SK-N-DZ (cell line): ENCODE measurements at places on chromosomes 3 and 15.

DNA sequence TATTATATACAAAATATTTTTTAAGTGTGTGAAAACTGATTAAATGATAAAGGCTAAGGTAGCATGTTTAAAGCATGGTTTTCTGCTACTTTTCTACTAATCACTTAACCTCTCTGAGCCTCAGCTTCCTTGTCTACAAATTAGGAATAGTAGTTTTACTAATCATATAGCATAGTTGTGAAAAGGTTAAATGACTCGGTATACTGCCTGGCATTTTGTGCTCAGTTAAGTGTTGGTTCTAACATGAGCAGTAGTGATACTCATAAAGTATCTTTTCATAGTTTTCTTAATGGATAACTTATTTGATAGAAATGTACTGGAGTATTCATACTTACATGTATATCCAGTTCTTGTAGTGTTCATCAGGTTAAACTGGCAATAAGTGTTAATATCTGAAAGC, 13.6 kb downstream of the RASA2 start:
- no peak for DNase-seq

DNA sequence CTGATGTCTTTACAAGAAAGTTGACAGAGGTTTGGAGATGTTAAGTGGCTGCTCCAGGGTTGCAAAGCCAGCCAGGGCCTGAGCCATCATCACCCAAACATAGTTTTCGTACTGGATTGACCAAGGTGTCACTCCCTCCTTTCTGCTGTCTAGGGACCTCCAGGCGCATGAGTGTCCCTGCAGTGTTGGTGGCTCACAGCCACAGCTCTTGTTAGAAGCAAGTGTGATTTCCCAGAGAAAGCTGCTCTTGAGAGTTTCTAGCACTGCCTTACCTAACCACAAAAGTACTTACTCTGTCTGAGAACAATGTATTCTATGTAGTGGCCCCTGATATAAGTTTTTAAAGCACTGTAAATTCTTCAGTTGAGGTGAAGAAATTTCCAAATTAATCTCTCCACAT, 144.1 kb downstream of the SOX2 start:
- peak; percentile 11 for DNase-seq

DNA sequence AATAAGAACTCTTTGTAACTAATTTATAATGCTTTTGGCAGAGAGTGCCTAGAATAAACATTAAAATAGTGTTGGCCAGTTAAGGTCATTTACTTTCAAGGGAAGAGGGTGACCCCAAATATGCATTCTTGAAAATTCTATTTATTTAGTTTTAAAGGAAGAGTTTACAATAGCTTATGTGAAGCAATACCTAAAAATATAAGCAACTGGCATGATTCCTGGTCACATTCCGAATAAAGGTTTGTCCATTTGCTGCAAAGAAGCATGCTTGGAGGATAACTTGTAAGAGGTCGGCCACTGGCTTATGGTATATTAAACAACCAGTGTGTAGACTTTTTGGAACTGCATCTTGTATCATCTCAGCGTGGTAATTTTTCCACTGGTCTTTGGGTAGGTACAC, 10.2 kb downstream of the MITF start:
- no peak for DNase-seq

DNA sequence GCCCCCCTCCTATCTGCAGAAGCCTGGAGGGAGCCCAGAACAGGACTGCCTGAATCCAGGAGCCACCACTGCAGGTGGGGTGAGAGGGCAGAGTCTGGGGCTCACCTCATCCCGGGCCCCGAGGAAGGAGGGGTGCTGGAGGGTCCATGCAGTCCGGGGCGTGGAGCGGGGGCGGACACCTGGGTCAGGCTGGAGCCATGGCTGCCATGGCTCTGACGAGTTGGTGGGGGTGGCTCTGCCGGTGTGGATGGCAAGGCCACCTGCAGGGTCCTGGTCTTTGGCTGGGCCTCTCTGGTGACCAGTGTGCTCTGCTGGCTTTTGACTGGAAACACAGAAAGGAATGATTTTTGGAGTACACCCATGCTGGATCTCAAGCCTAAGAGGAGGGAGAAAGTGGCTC, 47.4 kb downstream of the DZIP1L start:
- DNase-seq = no peak

DNA sequence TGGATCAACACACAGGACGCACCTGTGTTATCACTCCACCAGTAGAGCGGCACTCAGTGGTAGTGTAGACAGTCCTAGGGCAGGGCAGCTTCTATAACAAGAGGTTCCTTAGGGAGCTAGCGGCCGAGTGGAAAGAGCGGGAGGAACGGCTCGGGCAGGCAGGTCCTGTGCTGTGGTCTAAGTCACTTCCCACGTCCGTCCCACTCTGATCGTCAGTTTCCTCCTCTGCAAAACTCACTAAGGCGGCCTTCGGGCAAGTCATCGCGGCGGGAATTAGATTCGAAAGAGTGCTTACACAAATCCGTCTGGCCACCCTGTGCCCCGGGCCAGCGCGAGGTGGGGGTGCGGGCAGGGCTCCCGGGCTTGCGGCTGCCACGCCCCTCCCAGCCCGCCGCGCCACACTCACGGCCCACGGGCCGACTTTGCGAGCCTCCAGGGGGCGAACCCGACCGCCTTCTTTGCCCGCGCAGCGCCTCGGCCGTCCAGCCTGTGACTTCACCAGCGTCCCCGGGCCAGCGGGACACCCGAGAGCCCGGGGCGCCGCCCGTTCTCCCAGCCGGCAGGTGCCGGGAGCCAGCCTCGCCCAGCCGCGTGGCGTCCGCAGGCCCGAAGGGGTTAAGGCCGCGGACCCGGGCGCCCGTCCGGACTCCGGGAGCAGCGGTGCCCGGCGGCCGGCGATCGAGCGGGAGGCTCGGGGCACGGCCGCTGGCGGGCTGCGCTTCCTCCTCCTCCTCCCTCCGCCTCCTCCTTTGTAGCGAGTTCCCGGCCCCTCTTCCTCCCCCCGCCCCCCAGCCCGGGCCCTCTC, 416 bp upstream of the CORO2B start:
- DNase-seq = no peak

DNA sequence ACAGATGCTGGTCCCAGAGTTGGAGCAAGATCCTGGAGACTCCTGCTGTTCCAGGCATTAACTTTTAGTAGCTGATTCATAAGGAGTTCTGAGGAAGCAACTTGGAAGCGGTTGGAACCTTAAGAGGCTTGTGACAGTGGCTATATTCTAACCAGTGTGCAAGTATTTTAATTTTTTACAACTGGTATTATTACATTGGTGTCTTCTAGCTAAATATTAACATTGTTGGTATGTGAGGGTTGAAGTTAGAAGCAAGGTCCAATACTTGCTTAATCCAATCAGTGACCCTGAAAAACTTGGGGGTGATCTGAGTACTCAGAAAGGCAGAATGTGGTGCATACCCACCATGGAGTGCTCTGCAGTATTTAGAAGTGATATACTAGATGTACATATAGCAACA, 1.5 kb upstream of the OR4F15 start:
- no peak for DNase-seq

GRCh38 chr15:74133694-74134386, 3.5 kb downstream of the ISLR2 start:
- no peak for DNase-seq

DNA sequence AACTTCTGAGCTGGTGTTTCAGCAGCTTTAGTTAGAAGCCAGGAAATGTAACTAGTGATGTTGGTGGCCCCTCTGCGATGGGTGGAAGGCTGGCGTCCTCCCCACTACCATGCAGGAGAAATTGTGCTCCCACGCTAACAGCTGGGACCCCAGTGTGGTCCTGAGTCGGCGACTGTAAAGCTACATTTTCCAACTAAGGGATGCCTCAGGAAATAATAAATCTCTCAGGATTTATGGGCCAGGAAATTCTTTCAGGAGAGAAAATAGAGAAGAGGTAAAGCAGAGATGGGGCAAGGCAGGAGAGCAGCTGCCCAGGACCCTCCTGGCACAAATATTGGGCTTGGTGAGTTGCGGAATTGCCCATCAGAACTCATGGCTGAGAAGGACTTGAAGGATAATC, 186.9 kb downstream of the OPA1 start:
- DNase-seq = no peak

GRCh38 chr15:67836477-67836876, 3.4 kb downstream of the RNU6-1 start:
- DNase-seq = peak; percentile 59

DNA sequence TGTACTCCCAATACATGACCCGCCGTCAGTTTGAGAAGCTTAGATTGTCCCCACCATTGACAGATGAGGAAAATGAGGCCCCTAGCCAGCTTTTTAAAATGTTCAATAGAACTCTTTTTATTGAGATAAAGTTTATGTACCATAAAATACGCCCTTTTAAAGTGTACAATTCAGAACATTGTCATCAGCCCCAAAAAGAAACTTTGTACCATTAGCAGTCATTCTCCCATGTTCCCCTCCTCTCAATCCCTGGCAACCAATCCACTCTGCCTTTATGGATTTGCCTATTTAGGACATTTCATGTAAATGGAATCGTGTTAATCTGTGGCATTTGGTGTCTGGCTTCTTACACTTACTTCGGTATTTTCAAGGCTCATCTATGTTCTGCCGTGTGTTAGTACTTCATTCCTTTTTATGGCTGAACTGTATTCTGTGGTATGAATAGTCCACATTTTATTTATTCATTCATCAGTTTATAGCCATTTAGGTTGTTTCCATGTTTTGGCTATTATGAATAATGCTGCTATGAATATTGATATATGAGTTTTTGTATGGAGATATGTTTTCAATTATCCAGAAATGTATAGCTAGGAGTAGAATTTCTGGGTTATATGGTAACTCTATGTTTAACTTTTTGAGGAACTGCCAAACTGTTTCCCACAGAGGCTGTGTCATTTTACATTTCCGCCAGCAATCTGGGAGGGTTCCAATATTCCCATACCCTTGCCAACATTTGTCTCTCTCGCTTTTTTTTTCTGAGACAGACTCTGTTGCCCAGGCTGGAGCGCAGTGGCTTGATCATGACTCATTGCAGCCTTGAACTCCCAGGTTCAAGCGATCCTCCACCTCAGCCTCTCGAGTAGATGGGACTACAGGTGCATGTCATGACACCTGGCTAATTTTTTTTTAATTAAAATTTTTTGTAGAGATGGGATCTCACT, 15.3 kb upstream of the PTPN23 start:
- DNase-seq = no peak

DNA sequence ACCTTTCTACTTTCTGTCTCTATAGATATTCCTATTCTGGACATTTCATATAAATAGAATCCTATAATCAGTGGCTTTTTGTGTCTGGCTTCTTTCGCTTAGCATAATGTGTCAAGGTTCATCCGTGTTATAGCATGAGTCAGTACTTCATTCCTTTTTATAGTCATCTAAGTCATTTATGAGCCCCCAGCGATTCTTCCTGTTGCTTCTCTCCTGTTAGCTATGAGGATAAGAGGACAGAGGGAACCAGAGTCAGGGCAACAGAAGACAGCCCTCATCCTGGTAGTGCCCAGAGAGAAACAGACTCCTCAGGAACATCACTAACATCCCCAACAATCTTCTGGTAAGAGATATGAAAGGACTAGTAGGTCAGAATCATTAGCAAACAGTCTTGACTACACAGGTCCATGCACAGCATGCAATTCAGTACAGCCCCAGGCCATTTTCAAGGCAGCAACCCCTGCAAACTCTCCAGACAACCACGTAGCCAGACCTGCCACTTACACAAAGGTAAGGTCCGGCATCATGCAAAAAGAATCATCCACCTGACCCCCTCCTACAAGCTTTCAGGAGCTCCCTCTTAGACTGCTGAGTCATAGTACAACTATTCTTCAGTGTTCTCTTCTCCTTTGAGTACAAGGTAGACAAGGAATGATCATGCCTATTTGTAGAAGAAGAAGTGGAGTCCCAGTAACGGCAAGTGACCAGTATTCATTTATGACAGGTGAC, 91.5 kb downstream of the MYLK start:
- DNase-seq = no peak

GRCh38 chr3:63910001-63910400, 2.2 kb downstream of the SCAANT1 start:
- no peak for DNase-seq

DNA sequence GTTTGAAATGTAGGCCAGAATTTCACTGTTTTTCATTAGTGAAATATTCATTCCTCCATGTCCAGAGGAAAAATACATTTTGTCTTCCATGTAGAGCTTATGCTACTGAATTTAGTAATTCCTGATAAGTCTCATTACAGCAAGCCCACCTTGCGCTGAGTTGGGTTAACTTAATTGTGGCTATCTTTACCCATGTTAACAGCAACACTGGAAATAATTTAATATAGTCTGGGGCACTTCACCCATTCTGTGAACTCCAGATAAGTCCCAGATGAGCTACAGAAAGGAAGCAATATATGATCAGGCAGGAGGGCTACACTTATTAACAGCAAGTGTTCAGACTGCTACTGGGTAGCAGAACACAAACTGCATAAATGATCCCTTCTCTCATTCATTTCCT, 270.1 kb upstream of the CNTN4 start:
- peak; percentile 52 for DNase-seq
